T-cell (primary cell): ENCODE measurements at places on chromosomes 4 and X.

DNA sequence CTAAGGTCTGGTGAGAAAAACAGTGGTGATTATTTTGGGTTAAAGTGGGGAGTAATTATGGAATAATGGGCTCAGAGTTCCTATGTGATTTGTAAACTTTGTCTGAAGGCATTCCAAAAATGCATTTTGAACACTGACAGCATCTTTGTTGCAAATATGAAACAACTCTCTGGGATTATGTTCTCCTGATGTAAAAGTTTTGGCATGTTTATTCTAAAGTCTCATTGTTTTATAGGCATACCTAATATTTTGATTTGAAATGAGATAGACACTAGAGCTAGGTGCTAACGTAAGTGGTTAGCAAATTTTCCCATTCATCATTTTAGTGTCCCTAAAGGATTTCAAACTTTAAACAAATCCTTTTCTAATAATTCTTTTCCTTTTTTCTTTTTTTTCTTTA, 140.9 kb upstream of the ANXA3 start:
- no peak for DNase-seq

- no peak for DNase-seq
These were observed 45.1 kb downstream of the JADE3 start for GRCh38 chrX:46957297-46957696.

DNA sequence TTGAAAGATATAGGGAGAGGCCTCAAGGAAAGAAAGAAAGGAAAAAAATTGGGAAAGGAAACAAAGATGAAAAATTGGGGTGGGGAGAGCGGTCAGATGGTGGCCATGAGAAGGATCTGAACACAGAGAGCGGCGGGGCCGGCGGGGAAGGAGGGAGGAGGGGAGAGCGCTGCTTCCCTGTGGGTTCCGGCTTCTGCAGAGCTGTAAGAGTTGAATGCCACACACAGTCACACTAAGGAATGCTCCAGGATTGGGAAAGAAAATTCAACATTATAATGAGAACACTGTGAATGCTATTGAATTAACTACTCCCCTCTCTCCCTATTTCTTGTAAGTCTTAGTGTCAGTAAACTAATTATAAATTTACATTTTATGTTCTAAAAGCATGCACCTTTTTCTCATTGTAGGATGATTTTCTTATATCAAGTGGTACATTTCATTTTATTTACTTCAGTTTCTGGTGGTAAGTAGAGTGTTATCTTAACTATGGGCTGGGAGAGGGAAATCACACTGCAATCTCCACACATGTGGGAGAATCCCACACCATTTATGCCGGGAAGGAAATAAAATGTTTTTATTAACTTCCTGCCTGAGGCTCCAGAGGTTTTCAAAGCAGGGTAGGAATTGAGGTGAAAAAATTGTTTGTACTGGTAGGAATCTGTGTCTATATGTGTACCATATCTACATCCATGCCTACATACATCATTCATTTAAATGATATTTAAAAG, 904 bp downstream of the F11 start:
- DNase-seq, result no peak

GRCh38 chr4:119011607-119011988, 122.9 kb downstream of the SYNPO2 start:
- no peak for DNase-seq

DNA sequence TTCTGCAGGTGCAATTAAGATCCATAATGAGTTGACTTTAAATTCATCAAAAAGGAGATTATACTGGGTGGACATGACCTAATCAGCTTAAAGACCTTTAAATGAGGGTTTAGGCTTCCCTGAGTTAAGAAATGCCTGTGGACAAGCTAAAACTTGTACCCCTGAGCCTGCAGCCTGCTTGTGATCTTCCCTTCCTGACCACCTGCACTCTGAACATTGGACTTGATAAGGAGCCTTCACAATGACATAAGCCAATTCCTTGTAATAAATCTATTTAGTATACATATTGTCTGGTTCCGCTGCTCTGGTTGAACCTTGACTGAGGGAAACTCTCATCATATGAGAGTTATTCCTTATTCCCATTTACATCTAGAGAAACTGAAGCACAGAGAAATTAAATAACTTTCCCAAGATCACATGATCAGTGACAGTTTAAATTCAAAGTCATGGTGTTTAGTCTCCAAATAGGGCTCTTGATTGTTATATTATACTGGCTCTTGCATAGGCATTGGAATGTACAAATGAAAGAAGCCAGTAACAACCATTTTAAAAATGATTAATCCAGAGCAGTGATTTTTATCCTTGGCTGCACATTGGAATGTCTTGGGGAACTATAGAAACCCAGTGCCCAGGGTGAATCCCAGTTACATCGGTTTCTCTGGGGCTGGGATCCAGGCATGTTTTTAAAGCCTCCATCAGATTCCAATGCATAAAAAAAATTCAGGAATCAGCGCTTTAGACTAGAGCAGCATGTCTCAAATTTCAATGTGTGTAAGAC, 136.1 kb downstream of the MSL3 start:
- no peak for DNase-seq

- no peak for DNase-seq
These were observed 26.8 kb upstream of the UGT2B4 start for GRCh38 chr4:69522554-69522953.

- DNase-seq, result no peak
These were observed 16.6 kb downstream of the S100G start for GRCh38 chrX:16666541-16666940.

- no peak for DNase-seq
These were observed 66.1 kb downstream of the PTTG2 start for GRCh38 chr4:38026158-38026740.

- DNase-seq, result no peak
These were observed 124.8 kb downstream of the HMX1 start for GRCh38 chr4:8746523-8747466.

- no peak for DNase-seq
These were observed 22.5 kb downstream of the ELF2 start for GRCh38 chr4:139154538-139154937.

GRCh38 chr4:109930464-109930863, 17.8 kb downstream of the EGF start:
- DNase-seq, result no peak

DNA sequence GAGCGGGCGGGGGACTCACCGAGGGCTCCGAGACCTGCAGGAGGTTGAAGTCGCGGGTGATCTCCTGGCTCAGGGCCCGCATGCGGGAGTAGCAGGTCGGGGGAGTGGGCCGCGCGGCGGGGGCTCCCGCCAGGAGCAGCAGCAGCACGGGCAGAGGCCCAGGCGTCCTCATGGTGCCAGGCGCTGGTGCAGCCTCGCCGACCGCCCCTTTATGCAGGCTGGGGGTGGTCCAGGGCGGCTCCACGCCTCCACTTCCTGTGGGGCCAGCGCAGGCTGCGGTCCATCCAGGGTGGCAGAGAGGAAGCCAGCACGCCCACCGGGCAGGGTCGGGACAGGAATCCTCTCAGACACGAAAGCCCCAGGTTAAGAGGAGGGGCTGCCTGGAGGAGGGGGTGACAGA, at the start of gene CYTL1:
TSS of gene CYTL1 (minus strand) at position 185 of the 400 bp plus-strand sequence. CDS start at position 172, 13 bp downstream.
- DNase-seq, result no peak

GRCh38 chr4:170395773-170396172, 306.0 kb upstream of the AADAT start:
- no peak for DNase-seq

- DNase-seq, result no peak
These were observed 12.0 kb downstream of the TMSB4X start for GRCh38 chrX:12986886-12987285.

- no peak for DNase-seq
These were observed 955.5 kb upstream of the PRKX start for GRCh38 chrX:4668802-4669536.

GRCh38 chr4:685679-686412, 3.1 kb downstream of the SLC49A3 start:
- no peak for DNase-seq

DNA sequence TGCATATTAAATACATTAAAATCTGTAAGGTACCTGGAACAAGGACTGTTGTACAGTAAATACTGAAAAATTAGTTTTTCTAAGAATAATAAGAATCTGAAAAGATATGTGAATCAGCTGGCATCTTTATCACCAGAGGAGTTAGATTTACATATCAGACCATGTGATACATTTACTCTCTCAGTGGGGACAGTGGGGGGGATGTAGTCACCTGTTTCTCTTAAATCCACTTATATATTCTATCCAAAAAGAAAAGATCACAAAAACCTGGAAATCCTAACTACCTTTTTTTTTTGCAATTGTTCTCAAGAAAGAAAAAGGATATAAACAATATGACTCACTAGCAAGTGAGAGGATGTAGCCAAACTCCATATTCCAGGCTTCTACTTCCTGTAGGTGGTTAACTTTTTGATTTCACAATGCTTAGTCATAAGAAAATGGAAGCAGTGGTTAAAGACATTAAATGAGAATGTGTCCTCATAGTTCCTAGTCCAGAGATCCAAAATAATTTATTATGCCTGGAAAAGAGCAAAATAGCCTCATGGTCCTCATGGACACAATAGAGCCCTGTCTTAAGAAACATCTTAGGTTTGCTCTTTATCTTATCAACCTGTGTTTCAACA, 22.5 kb upstream of the MYOZ2 start:
- no peak for DNase-seq

DNA sequence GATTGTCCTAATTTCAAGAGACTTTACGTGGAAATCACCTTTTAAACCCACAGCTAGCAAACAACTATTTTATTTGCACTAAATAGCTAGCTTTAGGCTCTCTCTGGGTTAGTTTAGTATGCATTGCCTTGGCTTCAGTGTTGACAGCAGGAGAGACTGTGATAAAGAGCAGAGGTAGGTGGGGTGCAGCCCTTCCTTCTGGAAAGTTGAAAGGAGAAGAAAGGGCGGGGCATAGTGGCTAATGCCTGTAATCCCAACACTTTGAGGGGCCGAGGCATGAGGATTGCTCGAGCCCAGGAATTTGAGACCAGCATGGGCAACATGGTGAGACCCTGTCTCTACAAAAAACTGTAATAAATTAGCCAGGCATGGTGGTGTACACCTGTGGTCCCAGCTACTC, 29.0 kb upstream of the TMEM154 start:
- DNase-seq, result no peak

DNA sequence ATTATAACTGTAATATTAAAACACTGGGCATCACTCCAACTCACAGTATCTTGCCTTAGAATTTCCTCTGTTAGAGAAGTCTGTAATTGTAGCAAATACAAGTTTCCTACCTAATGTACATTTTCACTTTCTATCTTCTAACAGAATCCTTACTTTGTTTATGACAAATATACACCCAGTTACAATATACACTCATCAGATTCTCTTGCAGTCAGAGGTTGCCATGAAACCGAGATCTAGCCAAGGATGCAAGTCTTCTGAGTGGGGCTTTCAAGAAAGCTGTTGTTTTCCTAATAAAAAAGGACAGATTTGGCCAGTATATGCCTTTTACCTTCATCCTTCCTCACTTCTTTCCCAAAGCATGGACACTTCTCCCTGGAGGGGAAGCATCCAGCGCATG, 228.9 kb downstream of the SCFD2 start:
- no peak for DNase-seq
